ENCODE measurements at places on chromosomes 11 and 22.

- DNase-seq: no peak
These were observed 142.4 kb downstream of the CACNA1I start for GRCh38 chr22:39712751-39713525.

DNA sequence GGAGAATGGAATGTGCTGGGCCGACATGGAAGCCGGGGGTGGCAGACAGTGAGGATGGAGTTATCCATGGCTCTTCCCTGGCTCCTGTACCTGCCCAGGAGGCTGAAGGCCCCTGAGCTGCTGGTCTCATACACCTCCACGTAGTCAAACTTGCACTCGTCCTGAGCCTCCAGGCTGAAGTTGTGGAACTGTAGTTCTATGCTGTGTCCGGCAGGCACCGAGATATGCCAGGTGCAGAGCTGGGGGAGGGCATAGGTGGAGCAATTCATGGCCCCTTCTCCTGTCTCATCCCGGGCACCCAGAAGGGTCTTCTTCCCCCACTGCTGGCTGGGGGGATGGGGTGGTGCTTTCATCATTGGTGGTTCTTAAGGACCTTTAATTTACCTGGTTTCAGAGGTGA lies 2.8 kb downstream of the MFRP start:
- DNase-seq: no peak

DNA sequence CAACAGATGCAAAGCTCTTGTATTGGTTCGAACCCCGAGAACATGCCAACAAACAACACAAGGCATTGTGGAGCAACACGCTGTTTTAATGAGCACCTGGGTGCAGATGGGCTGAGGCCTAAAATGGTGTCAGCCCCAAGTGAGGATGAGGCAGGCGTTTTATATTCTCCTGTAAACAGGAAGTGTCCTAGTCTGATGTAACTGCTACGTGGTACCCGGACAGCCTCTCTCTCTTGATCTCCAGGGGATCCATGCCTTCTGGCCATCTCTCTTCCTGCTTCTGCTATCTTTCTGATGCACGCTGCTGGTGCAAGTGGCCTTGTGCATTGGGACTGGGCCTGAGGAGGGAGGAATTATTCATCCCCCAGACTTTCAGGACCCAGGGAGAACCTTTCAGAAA lies 19.4 kb upstream of the VSTM5 start:
- no peak for DNase-seq

DNA sequence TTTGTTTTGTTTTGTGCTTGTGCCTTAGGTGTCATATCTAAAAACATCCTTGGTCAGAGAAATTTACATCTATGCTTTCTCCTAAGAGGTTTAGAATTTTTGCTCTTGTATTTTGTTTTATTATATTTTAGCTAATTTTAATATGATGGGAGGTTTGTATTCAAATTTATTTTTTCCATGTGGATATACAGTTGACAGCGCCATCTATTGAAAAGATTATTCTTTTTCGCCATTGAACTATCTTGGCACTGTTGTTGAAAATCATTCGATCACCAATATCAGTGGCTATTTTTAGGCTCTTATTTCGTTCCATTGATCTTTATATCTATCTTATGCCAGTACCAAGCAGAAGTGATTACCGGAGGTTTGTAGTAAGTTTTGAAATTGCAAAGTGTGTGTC lies 510.3 kb downstream of the BRD1 start:
- DNase-seq: no peak

DNA sequence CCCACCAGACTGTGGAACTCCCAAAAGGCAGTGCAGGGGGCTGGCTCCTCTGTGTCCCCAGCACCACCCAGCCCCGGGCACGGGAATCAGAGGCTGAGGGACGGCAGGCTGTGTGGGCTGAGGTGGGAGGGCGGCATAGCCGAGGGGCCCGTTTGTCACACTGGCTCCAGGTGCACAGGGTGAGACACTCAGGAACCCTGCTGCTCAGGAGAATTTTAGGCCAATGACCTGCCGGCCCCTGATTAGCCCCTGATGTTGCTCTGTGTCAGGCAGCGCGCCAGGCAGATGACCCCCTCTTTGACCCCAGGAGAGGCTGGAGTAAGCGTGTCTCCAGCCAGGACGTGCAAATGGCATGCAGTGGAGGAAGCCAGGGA lies 52.7 kb downstream of the RTL6 start:
- DNase-seq: no peak

GRCh38 chr22:30572840-30573593 lies 1.4 kb downstream of the GAL3ST1 start:
- no peak for DNase-seq

DNA sequence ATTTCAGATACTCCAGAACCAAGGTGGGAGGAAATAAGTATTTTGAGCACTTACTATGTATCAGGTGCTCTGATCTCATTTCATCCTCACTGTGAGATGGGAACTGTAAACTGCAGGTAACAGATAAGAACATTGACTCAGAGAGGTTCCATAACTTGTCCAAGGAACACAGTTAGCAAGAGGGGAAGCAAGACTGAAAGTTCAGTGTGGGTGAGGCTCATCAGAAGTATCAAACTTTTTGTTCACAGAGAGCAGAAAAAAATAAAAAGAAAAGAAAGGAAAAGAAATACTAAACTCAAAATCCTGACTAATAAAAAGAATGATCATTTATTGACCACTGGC lies 37.1 kb downstream of the RAB30 start:
- no peak for DNase-seq

DNA sequence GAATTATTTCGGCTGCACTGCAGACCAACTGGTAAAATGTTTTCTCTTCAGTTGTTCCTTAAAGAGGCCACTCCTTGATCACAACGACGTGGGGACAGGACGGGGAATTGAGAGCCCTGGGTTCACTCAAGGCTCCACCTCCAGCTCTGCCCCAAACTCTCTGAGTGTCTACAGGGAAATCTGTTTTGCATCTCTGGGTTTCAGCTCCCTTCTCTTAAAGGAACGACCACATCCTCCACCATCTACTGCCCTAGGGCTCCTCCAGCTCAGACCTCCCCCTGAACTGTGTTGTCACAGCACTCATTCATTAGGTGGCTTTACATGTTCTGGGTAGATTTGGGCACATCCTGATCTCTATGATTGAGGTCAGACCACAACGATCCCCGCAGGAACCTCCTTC lies 5.1 kb upstream of the PPFIA1 start:
- no peak for DNase-seq

DNA sequence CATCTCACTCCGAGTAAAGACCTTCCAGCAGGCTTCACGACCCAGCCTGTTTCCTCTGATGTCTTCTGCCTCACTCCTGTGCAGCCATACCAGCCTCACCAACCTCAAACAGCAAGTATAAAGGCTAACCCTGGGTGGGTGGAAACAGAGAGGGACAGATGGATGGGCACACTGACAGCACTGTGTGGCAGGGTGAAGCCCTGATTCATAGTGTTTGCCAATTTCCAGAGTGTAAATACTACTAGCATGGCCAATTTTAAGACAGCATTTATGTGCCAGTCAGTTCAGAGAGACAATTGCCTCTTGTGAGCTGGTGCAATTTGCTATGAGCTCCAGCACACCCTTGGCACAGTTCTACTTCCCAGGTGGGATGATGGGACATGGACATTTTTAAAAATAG lies 21.5 kb downstream of the TST start:
- DNase-seq: no peak

DNA sequence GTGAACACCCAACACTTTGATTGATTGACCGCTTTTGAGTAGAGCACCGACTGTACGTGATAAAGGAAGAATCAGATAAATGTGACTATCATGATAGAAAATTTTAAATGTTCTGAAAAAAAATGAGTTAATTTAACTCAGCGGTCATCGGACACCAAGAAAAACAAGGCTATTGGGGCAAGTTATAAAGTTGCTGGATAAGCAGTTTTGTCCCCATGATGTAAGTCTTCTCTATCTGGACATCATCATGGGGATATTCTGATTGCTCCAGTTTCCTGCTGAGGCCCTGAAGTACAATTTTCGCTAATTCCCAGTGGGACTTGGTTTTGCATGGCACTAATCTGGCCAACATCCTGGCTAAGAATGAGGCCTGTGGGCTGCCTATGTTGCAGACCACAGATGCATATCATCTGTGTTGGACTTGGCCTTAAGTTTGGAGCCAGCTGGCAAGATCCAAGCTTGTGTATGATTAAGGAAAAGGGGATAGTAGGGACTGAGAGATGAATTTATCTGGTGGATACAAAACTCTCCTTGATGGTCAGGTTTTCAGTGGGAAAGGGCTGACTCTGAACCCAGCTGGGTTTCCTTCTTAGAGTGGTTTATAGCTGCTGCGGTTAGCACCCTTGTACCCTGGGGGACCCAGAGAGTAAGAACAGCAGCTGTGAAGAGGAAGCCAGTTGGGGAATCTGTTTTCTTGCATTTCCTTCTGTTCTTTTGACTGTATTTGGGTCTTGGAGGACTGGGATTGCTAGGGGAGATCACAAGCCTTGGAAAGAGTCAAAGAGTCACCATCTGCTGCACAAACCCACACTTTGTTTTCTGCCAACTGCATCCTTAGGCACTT lies 118.3 kb downstream of the SEZ6L start:
- DNase-seq: no peak

DNA sequence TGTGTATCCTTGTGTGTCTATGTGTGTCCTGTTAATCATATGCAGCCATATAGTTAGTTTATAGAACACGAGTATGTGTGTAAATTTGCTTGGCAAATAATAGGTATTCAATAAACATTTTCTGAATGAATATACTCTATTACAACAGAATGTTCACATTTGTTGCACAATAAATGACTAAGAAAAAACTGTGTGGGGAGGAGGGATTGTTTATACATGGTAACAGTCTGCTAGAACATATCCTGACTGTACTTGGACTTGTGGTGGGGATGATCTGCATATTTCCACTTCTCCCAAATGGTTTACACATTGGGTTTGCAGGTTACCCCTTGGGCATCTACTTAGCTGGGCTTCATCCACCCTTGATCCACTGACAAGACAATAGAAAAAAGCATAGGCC lies 194.6 kb downstream of the INSC start:
- DNase-seq: no peak

- DNase-seq: no peak
These were observed 15.5 kb downstream of the ARVCF start for GRCh38 chr22:20001082-20001638.

- DNase-seq: no peak
These were observed 169.5 kb upstream of the CADM1 start for GRCh38 chr11:115673720-115674119.

GRCh38 chr11:35662061-35662648 lies 420 bp upstream of the TRIM44 start:
- no peak for DNase-seq

- DNase-seq: no peak
These were observed 22.2 kb downstream of the PDHX start for GRCh38 chr11:34938611-34939010.

- no peak for DNase-seq
These were observed 88.5 kb upstream of the ANO3 start for GRCh38 chr11:26243426-26243825.

DNA sequence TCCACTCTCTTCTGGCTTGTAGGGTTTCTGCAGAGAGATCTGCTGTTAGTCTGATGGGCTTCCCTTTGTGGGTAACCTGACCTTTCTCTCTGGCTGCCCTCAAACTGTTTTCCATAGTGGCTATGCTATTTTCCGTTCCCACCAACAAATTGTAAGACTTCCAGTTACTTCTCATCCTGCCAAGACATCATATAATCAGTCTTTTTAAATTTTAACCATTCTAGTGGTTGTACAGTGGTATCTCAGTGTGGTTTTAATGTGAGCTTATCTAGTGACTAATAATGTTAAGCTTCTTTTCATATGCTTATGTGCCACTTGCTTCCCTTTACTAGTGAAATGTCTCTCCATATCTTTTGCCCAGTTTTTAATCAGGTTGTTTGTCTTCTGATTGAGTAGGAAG lies 13.6 kb upstream of the TRIM29 start:
- no peak for DNase-seq

DNA sequence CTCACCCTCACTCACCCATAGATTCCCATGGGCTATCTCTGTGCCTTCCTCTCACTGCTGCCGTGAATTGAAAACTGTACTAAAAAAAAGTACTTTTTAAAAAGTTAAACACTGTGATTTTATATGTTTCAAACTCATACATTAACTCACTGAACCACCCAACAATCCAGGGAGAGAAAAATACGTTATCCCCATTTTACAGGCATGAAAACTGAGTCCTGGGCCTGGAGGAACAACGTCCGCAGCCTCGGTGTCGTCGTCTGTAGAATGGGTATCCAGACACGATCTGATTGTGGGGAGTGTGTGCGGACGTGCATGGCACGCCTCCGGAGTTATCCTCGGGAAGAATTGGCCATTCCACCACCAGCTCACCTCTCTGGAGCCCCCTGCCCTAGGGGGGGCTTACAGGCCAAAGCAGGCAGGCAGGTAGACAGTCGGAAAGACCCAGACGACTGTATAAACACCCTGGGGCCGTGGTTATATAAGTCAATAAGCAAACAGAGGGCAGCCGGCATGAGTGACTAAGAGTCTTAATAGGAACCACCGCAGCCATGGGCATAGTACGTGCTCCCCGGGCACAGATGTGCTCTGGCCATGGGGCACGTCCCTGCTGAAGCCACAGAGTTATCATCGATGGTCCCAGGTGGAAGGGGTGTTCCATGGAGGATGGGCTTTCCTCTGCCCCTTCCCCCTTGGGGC lies 7.1 kb upstream of the PDGFB start:
- no peak for DNase-seq

- no peak for DNase-seq
These were observed 18.2 kb downstream of the RFPL3 start for GRCh38 chr22:32375678-32376450.

- DNase-seq: no peak
These were observed 42.3 kb downstream of the SYTL2 start for GRCh38 chr11:85768473-85769146.

- no peak for DNase-seq
These were observed 39.9 kb downstream of the PTPRJ start for GRCh38 chr11:48020092-48020755.

GRCh38 chr11:116778556-116778955 lies 5.8 kb upstream of the BUD13 start:
- DNase-seq: no peak

- DNase-seq: no peak
These were observed at the start of gene OR10G7 for GRCh38 chr11:124041254-124041653. OR10G7 (minus strand) TSS chr11:124041325; CDS start chr11:124039001, 2,324 bp downstream.

GRCh38 chr22:45686836-45687235 lies 15.2 kb downstream of the ATXN10 start:
- DNase-seq: no peak

DNA sequence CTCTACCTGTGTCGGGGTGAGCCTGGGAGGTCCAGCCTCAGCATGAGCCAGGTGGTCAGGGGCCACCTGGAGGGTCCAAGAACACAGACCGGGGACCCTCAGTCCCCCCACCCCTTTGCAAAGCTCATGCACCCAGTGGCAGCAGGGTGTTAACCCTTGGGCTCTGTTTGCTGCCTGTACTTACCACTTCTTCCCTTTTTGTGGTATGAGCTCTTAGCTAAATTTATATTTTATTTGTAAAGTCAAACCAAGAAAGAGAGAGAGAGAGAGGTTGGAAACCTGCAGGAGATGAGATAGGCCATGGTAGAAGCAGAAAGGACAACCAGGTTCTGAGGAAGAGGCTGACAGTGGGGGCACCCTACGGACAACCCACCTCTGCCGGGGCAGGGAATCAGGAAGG lies 29.9 kb downstream of the IL10RA start:
- DNase-seq: no peak

- DNase-seq: no peak
These were observed 14.9 kb downstream of the DCPS start for GRCh38 chr11:126318574-126319373.

GRCh38 chr11:10758957-10759356 lies 7.9 kb downstream of the CTR9 start:
- DNase-seq: no peak

- no peak for DNase-seq
These were observed 8.0 kb downstream of the GNG3 start for GRCh38 chr11:62715150-62716130.

GRCh38 chr11:24747275-24748251 lies 250.7 kb downstream of the LUZP2 start:
- no peak for DNase-seq
